Bronchial epithelial cell (primary cell): ENCODE measurements at places on chromosomes 4 and X. TPM values are rescaled to one million over a fixed set of nuclear protein-coding genes. Genes with fewer than 3 reads are reported as not detected.

- DNase-seq = peak; percentile 6
Measured at GRCh38 chr4:67988991-67989390, 25.7 kb upstream of the TMPRSS11A start.

DNA sequence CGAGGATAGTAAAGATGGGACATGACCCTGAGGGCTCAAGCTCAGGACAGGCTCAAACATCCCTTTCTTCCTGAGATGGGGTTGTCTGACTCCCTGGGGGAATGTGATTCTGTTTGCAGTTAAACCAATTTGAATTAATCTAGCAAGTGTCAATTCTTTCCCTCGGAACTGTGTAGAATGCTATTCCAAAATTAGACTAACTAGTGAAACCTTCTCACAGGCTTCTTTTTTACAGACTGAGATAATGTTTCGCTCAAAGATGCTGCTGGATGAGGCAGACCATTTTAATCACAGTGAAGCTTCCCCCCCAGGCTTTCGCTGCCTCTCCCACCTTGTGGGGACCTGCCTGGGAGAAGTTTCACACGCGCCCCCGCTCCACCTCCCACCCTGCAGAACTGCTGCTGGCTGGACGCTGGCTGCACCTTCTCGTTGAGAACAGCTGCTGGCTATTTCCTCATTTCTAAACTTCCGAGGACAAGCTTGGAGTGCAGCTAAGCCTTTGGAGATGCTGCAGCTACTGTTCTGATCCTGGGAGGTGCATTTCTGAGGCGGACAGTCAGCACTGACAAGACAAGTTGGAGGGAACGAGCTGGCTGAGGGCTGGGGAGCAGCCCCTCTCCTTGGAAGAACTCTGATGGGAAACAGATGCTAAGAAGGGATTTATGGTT, 297.8 kb downstream of the RAPGEF2 start:
- no peak for DNase-seq

DNA sequence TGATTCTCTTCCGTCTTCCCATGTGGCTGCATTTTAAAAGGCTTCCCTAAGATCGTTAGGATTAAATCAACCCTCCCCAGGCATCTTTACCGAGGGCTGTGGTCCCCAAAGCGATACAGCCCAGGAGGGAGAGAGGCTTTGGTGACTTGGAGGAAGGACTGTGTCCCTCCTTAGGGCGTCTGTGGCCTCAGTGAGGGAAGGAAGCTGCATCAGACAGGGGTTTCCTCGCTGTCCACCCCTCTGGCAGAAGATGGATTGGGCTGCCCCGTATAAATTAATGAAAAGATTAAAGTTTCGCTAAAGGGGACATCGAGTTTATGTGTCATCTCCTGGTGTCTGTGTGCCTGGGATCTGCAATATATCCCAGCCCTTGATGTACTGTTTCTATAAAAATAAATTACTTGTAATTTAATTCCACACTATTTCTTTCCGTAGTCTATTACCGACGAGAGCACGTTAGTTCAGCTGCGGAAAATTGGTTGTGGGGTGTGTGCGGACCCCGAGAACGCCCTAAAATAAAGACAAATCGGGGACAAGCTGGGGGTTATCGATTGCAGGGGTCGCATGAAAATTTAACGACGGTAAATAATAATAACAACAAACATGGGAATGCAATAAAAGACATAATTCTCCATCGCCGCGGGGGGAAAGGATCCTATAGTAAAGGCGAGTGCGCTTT, 6.5 kb downstream of the SHOX start:
- DNase-seq = no peak

DNA sequence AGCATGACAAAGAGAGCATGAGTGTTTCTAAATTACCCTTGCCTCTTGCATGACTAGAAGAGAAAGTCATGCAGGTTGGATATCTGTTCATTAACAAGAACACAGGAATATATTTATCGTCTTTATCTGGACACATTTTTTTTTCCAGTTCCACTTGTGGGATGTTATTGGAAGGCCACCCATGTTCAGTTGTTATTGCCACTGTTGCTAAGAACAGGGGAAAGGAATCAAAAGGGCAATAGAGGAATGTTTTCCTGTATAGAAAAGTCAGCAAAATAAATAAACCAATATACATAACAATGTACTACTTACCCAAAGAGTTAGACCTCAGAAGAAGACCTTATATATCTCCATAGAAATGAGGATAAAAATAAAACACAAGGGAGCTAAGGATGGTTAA, 270.1 kb downstream of the QDPR start:
- DNase-seq = no peak

- DNase-seq = peak; percentile 29
Measured at GRCh38 chrX:80578517-80579105, 158.4 kb downstream of the TENT5D start.

DNA sequence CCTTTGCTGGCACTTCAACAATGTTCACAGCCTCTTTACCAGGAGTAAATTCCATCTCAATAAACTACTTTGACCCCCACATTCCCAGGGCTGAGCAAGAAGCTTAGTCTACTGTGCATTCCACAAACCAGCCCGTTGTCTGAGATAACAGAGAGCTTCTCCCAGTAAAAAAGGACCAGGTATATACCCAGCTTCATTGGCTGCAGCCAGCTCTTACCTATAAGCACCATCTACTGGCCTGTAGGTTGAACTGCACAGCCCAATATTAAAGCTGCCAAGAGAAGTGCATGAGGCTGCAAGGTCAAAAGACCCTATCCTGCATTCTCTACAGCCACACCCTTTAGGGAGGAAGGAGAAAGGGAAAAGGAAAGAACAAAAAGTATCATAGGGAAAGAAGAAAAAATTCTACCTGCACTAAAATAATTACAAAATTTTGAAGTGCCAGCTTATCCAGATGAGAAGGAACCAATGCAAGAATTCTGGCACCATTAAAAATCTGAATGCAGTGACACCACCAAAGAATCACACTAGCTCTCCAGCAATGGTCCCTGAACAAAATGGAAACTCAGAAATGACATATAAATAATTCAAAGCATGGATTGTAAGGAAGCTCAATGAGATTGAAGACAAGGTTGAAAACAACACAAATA, 45.7 kb upstream of the INTU start:
- peak; percentile 52 for DNase-seq

DNA sequence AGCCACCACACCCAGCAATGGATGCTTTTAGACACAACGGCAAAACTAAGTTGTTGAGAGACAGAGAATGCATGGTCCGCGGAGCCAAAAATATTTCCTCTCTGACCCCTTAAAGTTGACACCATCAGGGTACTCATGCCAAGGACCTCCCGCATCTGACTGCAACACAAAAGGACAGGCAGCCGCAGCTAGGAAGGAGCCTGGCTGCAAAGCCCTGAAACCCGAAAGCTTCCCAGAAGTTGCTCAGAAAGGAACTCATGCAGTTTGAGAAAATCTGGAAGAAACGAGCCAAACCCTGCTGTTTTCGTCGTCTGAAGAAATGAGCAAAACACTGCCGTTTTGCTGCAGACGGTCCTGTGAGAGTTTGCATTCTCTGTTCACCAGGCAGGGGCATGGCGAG, 16.5 kb downstream of the DHRSX start:
- DNase-seq = no peak

DNA sequence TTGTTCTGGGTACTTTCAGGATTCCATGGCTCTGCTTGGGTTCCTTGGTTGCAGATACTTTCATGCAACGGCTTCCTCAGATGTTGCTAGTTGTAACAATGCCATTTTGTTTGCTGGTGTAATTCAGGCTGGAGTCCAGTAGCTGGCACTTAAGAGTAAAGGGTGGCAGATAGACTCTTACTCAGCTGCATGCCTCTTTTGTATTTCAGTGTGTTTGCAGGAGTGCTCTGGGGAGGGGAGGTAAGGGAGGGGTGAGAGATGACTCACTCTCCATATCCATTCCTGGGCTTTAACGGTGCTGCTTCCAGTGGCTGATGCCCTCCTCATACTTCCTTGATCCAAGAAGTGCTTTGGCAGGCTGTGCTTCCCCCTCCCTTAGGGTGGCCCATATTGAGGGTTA, 155.2 kb downstream of the ZNF330 start:
- peak; percentile 87 for DNase-seq

- peak; percentile 40 for DNase-seq
Measured at GRCh38 chrX:9902656-9903055, 64.5 kb upstream of the CLDN34 start.

- peak; percentile 93 for DNase-seq
Measured at GRCh38 chr4:150348079-150348478, 233.9 kb upstream of the MAB21L2 start.

DNA sequence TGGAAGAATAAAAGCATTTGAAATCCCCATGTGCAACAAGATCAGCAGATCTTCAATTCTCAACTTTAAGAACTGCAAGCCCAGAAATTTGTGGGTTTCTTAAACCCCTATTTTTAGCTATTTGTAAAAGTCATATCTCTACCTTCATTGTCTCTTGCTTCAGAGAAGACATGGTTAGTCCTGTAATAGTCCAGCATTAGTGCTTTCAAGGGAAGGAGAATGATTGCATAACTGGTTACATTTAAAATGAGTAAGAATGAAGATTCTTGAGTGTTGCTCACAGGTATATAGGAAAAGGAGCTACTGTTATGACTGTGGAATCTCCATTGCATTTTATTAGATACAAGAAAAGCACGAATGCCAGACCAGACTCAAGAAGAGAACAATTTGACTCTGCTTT, 84.0 kb downstream of the CCSER1 start:
- DNase-seq = peak; percentile 52

DNA sequence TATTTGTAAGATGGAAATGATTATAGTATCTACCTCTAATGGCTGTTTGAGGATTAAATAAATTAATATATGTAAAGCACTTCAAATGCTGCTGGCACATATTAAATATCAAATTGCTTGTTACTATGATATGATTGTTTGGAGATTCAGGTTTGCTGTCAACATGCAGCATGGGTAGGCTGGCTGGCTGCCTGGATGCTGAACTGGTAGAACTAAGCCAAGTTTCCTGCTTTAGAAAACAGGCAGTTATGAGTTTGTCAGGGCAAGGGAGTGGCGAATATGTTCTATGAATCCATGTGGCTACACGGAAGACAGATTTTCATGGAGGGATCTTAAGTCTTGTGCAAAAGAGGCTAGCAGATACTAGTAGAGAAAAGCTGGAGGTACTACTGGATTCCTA, 239.6 kb downstream of the GBA3 start:
- DNase-seq = no peak

DNA sequence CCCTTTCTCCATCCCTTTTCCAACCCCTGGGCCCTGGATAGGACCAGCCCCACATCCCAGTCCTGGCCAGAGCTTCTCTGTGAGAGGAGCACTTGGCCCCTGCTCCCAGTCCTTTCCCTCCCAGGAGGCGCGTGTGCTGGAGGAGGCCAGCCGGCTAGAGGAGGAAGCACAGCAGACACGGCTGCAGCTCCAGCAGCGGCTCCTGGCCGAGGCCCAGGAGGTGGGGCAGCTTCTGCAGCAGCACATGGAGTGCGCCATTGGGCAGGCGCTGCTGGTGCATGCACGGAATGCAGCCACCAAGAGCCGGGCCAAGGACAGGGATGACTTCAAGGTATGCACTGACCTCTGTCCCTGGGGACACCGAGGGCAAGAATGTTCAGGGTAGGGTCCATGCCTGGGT, 87.5 kb downstream of the EVC start:
- no peak for DNase-seq

GRCh38 chrX:155966876-155967275, 30.6 kb upstream of the IL9R start:
- peak; percentile 8 for DNase-seq

GRCh38 chr4:129490516-129490915, 394.6 kb downstream of the C4orf33 start:
- no peak for DNase-seq

- no peak for DNase-seq
Measured at GRCh38 chr4:186979961-186980745, 256.5 kb upstream of the FAT1 start.

The TLR1 gene
- total RNA-seq = 0.13 and 0.26 TPM in 2 replicates

The ADH1A gene
- not detected in 2 replicates for total RNA-seq

The MAGEA8 gene
- total RNA-seq = not detected in 2 replicates

The HMGB3 gene
- total RNA-seq = 46.7 and 74.5 TPM in 2 replicates

The GLOD5 gene
- total RNA-seq = not detected in 2 replicates

The MAGEE1 gene
- total RNA-seq = 0.51 and 0.53 TPM in 2 replicates

The PKD2 gene
- 12.4 and 22.3 TPM in 2 replicates for total RNA-seq

The RHOXF2B gene
- not detected in 2 replicates for total RNA-seq

The SHROOM2 gene
- total RNA-seq = 1.8 and 2.4 TPM in 2 replicates

The GABRB1 gene
- total RNA-seq = not detected in 2 replicates

The MND1 gene
- 1.0 and 1.3 TPM in 2 replicates for total RNA-seq

The ASMT gene
- under 0.01 and 0.13 TPM in 2 replicates for total RNA-seq

The RNF128 gene
- total RNA-seq = 21.0 and 32.1 TPM in 2 replicates

The HSFX4 gene
- total RNA-seq = not detected in 2 replicates

The GYPE gene
- total RNA-seq = not detected in 2 replicates
